ENCODE measurements at places on chromosomes 12 and 14.
A peak's percentile ranks its signal among the peaks of the same experiment; 100 is the strongest.

DNA sequence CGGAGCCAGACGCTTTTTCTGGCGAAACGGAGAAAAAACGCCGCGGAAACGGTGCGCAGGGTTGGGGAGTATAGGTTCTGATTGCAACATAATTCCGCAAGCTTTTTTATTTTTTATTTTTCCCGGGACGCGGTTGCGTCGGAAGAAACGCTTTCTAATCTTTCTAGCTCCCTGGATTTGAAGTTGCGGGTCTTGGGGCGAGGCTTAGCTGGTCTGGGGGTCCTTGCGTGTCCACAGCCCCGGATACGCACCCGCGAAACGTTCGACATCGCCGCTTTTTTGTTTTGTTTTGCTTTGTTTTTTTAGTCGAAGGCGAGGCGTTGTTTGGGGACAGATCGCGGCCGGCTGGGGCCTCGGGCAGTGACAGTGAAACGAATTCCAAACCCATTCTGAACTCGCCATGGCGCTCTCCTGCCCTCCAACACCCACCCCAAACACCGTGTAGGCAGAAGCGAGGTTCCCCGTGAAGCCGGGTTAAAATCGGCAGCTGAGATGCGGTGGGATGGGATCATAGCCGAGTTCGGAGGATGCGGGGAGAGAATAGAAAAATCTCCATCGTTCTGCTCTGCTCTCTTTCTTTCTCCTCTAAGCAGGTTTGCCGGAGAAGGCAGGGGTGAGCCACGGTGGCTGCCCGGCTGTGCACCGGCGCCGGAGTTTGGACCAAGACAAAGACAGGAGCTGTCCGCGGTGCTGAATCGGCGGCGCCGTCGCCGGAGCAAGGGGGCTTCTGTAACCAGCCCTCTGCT lies 8.1 kb upstream of the LHX5 start:
- DNase-seq = no peak

DNA sequence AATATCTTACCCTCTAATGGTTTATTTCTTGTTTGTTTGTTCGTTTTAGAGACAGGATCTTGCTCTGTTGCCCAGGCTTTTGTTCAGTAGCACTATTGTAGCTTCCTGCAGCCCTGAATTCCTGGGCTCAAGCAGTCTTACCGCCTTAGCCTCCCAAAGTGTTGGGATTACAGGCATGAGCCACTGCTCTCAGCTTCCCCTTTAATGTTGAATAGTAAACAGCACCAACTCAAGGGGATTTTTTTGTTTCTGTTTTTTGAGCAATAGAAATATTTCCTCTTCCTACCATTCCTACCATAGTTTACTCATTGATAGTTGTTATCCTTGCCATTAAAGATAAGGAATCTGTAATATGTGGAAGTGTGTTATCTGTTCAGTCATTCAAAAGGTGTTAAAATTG lies 10.7 kb downstream of the ARID4A start:
- DNase-seq = no peak

DNA sequence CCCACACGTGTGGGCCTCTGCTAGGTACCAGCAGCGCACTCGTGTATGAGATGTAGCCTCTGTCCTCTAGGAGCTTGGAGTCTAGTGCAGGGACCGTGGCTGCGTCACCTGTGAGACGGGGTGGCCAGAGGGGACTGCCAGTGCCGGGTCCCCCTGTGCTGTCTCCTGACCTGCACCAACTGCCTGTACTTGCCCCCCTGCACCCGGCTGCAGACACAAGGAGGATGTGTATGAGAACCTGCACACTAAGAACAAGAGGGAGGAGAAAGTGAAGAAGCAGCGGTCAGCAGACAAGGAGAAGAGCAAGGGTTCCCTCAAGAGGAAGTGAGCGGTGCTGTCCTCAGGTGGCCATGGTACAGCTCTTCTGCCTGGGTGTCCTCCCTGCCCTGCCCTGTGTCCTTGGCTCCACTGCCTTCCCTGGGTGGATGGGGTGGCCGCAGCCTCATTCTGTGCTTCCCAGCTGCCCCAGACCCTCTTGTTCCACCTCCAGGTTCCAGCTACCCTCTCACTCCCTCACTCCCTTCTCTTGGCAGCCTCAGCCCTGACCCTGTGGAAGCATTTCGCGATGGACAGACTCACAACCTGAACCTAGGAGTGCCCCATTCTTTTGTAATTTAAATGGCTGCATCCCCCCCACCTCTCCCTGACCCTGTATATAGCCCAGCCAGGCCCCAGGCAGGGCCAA lies 9.6 kb downstream of the PTPN6 start:
- DNase-seq = no peak

DNA sequence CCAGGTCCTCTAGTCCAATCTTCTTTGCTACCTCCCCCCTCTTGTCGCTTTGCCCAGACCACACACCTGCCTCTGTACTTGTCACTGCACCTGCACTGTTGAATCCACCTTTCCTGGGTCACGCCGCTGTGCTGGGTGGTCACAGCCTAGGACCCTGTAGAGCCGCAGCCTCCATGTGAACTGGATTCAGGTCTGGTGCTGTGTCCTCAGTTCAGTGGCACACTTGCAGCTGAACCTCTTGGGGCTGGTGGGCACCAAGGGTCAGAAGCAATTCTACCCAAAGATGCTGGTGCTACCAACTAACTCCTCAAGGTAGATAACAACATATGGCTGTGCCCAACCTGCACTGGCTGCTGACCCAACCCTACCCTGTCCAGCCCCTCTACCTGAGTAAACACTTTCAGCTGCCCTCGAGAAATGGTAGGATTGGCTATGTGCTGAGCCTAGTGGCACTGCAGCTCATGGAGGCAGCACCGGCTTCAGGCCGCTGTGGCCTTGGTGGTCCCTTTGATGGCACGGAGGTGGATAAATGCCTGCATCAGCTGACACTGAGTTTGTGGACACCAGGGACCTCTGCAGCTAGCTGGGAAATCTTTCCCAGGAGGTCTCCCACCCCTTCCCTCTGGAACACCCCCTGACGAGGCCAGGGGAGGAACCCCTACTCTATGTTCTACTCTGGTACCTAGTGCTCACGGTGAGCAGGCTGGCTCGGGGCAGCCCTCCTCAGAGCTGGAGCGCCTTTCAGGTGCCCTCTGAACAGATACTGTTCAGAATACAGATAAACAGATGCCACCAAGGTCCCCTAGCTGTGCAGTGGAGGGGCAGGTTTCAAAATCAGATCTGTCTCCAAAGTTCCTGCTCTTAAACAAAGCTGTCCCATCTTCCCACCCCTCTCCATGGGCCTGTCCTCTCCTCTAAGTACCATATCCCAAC lies 14.3 kb downstream of the AGAP2 start:
- no peak for DNase-seq

- no peak for DNase-seq
Observed at GRCh38 chr12:3204730-3205531, 127.8 kb downstream of the TSPAN9 start.

GRCh38 chr14:51789114-51789513 lies 71.3 kb upstream of the GNG2 start:
- DNase-seq = no peak

DNA sequence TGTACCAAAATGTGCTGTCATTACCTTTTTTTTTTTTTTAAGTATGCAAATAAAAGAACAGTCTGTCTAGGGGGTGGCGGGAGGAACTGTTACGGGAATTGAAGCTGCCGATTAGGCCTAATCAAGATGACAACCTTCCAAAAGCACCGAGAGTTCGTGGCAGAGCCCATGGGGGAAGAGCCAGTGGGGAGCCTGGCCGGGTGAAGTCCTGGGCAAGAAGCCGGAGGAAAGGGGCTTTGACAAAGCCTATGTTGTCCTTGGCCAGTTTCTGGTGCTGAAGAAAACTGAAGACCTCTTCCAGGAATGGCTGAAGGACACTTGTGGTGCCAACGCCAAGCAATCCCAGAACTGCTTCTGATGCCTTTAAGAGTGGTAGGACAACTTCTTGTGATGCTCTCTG lies 42.6 kb downstream of the ACTN1 start:
- DNase-seq = no peak

GRCh38 chr12:26125400-26126339 lies 833 bp upstream of the BHLHE41 start:
- DNase-seq = peak; percentile 33

DNA sequence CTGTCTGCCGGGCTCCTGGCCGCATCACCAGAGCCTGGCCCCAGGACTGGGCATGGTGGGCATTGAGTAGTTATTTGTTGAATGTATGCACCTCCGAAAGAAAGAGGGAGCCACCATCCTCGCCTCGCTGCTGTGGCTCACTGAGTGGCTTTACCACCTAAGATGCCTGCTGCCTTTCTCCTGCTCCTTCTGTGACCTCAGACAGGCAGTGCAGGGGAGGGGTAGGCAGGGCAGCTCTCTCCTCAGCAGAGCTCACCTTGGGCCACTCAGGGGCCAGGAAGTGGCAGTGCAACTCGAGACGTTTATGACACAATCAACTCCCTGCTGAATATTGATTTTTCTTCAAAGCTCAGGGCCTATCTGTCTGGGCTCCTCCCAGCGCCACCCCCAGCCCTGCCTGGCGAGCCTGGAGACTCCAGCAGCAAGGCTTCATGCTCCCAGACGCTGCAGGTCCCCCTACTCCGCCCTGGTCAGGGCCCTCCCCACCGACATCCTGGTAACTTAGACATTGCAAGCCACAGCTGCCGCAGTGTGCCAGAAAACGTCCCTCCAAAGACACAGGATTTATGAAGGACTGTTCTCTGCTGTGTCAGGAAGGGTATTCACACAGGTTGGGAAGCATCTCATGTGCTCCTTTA lies 84.3 kb upstream of the DIO3 start:
- DNase-seq = no peak

- no peak for DNase-seq
Observed at GRCh38 chr12:83320350-83320749, 633.6 kb downstream of the TMTC2 start.

DNA sequence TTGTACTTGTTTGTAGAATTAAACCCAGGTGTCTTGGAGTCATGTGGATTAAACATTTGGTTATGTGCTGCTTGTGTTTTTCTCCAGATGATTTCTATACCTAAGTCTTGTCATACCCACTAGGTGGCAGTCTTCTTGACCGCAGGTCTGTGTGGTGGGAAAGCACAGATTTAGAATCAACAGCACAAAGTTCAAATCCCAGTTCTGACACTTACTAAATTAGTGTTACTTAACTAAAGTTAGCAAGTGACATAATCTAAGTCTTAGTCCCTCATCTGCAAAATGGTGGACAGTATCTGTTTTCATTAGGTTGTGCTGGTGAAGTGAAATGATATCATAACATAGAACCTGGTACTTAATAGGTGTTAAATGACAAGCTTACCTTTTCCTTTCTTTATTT lies 151.0 kb upstream of the ARHGAP5 start:
- no peak for DNase-seq

GRCh38 chr12:102371165-102371564 lies 109.2 kb downstream of the IGF1 start:
- no peak for DNase-seq

GRCh38 chr12:98456576-98457573 lies 58.5 kb upstream of the TMPO start:
- DNase-seq = no peak

GRCh38 chr12:27488479-27488878 lies 35.5 kb upstream of the PPFIBP1 start:
- no peak for DNase-seq

- DNase-seq = no peak
Observed at GRCh38 chr12:94175763-94176668, 27.6 kb downstream of the PLXNC1 start.

DNA sequence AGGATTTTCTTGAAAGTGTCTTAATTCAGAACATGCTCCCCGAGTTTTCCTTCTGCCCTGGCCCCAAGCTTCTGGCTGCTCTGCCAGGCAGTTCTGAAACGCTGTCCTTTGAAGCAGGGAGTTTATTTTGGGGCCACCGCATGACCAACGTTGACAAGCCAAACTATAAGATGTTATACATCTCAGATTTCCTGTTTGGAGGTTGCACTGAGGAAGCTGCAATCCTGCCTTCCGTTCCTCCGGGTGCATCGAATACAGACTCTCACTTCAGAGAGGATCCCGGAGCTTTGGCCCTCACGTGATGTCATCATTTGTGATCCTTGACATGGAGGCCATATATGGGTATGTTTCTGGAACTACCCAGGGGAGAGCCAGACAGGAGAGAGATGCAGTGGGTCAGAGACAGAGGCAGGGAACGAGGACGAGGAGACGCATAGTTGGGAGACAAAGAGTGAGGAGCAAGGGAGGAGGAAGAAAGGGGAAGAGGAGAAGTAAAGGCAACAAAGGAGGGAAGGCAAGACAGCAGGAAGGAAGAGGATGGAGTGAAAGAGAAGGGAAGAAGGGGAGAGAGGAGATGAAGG lies at the start of gene ASB2:
Gene ASB2, minus strand, starts transcription at position 94 of the 581 bp plus-strand sequence. CDS start 12,031 bp downstream, outside the sequence.
- DNase-seq = no peak

- DNase-seq = no peak
Observed at GRCh38 chr14:91867316-91867988, at the start of gene TC2N. TC2N (minus strand) TSS chr14:91867536; CDS start chr14:91813769, 53,767 bp downstream.

DNA sequence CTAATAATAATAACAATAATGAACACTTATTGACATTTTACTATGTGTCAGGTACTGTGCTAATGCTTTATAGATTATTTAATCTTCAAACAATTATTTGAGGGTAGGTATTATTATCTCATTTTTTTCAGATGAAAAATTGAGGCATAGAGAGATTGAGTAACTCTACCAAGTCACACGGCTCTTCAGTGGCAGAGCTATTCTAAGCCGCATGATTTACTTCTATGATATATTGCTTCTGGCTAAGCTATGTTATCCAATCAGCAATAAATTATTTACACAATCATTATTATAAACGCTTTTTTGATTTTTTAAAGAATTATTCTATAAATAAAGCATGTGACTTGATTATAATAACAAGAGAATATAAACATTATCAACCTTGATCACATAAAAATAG lies 80.0 kb downstream of the TMEM30B start:
- DNase-seq = no peak

GRCh38 chr14:106530423-106531107 lies 1004.2 kb downstream of the TMEM121 start:
- no peak for DNase-seq

DNA sequence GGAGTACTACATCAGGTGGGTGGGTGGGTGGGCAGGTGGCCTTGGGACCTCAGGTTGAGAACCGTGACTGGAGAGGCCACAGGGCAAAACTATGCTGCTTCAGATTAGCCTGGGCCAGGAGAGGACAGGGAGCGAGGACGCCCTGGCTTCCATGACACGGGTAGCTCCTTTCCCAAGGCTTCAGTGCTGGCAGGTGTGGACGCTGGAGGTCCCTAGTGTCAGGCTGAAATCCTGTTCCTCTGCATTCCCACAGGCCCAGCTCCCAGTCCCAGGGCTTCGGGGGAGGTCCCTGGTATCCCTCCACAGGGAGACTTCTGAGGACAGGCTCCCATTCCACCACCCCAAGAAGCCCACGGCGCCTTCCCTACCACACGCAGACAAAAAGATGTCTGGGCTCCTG lies 31.6 kb downstream of the CCDC92 start:
- DNase-seq = no peak

DNA sequence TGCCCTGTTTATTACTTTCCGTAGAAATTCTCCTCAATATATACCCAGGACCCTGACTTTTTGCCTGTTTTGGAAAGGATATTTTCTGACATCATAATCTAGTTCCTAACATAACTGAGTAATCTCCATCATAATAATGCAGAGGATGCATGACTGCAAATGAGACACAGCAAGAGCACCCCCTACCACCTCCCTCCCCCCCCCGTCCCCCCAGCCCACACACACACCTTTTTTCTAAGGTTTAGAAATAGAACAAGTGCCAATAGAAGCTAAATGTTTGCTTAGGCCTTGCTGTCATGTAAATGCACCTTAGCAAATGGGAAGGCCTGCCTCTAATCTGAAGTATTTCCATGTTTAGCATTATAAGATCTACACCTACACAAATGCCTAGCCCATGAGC lies at the start of gene PTHLH:
Gene PTHLH, minus strand, starts transcription at position 13 of the 400 bp plus-strand sequence. CDS start 3,239 bp downstream, outside the sequence.
- no peak for DNase-seq

All from GOT3 (cell line).